ENCODE measurements at places on chromosomes 1 and 21.

DNA sequence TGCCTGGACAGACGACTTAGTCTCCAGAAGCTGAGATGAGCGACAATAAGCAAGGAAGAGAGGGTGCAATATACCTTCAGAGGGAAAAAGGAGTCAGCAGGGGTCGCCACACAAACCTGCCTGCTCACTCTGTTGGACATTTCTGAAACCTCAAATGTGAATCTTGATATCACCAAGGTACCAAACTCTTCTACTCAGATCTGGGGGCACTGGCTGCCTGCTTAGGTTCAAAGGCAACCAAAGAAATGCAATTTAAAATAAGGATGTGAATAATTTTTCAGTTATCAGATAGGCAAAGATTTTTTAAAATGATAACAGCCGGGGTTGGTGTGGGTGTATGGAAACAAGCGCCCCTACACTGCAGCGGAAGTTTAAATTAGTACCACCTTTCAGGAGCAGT lies 164.2 kb downstream of the HIVEP3 start:
- DNase-seq = no peak

DNA sequence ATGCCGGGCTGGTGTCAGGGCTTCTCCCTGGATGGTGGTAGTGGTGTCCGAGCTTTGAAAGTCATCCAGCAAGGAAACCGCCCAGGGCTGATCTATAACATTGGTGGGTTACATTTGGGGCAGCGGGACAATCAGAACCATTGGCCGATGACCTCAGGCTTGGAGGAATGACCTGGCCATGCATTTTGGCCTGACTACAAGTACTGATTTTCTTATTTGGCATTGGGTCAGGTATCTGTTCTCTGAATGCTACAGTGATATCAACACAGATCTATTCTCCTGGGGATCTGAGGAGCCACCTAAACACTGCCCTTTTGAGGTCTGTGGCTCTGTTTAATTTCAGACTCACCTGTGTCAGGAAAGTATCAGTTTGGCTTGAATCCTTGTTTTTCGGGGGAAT lies 128.7 kb downstream of the VPS13D start:
- DNase-seq = no peak

DNA sequence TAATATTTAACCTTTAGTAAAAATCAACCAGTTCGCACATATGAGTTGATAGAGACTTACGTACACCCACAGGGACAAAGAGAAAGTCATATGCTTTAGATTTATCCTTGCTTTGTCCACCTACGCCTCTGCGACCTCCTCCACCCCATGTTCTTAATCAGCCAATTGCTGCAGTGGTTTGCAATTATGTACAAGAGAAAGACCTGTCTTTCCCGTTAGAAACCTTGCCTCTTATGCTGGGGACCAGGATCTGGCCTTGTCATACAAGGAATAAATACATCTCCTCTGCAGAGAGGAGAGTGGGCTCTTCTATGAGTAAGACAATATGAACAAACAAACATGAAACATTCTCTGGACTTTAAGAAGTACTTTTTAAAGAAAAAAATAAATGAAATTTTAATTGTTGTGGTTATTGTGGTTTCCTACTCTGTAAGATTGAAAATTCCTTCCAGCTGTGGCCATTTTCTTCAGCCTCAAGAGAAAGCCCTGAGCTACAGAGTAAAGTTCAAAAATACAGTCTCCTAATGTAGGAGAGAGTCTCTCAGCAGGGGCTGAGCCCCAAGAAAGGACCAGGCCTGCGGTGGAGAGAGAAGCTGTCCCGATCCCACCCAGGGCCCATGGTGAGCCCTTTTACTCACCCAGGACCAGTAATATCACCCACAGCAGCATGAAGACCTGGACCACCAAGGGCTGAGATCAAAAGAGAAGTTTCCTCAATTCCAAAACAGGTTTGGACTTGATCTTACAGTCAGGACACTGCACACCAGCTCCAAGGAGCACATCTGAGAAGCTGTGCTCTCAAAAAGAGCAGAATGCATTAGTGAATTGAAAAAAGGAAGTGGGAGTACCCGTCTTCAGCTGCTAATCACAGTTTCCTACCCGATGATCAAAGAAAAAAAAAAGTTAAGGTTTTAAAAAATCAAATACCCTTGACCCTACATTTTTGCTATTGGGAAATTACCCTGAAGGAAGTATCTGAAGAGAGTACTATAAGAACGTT lies at the start of gene FCRL5:
Gene FCRL5, minus strand, starts transcription at position 822 of the 1,000 bp plus-strand sequence. Its CDS starts 153 bp downstream, at position 669.
- no peak for DNase-seq

DNA sequence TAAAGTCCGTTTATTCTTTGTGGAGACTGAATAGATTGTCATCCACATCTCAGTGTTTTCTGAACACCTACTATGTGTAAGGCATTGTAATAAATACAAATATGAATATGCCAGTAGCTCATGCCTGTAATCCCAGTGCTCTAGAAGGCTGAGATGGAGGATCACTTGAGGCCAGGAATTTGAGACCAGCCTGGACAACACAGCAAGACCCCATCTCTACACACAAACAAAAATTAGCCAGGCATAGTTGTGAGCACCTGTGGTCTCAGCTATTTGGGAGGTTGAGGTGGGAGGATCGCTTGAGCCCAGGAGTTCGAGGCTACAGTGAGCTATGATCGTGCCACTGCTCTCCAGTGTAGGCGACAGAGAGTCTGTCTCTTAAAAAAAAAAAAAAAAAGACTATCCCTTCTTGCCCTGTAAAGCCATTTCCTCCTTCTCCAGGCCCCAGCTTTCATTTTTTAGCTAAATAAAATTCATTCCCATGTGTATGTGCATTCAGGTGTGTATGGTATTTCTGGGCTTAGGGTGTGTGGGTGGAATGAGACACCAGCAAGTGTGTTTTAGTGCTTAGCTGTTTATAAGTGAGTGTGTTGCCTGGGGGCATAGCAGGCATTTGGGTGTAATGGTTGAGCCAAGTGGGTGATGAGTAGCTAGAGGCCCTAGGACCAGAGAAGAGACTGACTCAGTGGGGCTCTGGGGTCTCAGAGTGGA lies 7.8 kb downstream of the CELSR2 start:
- DNase-seq = no peak

- DNase-seq = no peak
These were observed 85.5 kb upstream of the ATP1A1 start for GRCh38 chr1:116287341-116288200.

DNA sequence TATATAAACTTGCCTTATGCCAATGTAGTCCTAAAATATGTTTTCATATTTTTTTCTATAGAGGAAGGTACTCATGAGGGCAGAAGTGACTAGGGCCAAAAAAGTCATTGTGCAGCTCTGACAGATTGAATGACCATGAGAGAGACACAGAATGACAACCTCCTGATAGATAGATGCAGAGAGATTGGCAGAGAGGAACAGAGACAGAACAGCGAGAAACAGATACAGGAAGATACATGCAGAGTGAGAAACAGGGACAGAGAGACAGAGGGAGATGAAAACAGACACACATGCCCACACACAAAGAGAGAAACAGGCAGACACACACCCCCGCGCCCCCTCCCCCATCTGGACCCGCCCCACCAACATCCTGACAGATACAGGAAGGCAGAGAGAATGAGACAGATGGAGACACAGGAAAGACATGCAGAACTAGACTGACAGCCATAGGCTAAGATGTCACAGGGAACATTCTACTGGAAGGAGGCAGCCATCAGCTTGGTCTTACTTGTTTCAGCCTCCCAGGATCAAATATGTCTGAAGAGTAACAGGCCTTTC lies 211.1 kb downstream of the ST6GALNAC3 start:
- no peak for DNase-seq

GRCh38 chr1:162094271-162094670 lies 24.8 kb downstream of the NOS1AP start:
- no peak for DNase-seq

Data from NCI-H2081 treated with DMSO at 0.1 percent for 48 hours (cell line).